Muscle of leg (tissue), 16 donors: ENCODE measurements at places on chromosomes 7 and 10. TPM values are rescaled to one million over a fixed set of nuclear protein-coding genes. Genes with fewer than 3 reads are reported as not detected.

The ABCF2 gene
- 18.5 TPM for total RNA-seq

The TMEM130 gene
- total RNA-seq, result 2.3 TPM

The SMO gene
- total RNA-seq, result 35.9 TPM

The SORCS1 gene
- total RNA-seq, result 2.4 TPM

The MBL2 gene
- total RNA-seq, result not detected

The NUPR2 gene
- 0.18 TPM for total RNA-seq

The ASB10 gene
- total RNA-seq, result 3.1 TPM

The TYW1B gene
- 10.3 TPM for total RNA-seq

The H2BK1 gene
- total RNA-seq, result not detected

The ESYT2 gene
- total RNA-seq, result 46.5 TPM
